Dorsolateral prefrontal cortex (tissue), 122 donors: ENCODE measurements at places on chromosomes 6 and 20. TPM values are rescaled to one million over a fixed set of nuclear protein-coding genes. Genes with fewer than 3 reads are reported as not detected.

DPPA5 gene
- total RNA-seq, result not detected

DNA sequence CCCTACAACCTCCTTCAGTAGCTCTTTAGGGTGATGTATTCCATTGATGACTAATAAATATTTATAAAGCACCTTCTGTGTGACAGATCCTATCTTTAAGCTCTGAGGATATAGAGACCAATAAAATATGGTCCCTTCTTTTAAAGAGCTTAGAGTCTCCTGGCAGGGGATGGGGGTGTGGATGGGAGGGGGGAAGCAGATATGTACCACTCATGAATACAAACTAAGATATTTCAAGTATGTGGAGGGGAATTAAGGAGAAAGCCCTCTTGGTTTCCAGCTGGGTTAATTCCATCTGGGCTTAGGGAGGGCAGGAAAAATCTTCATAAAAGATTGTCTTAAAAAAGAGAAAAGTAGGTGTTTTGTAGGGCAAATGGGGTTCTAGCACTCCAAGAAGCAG, 21.6 kb upstream of the FBXO9 start:
- no peak for DNase-seq

DNA sequence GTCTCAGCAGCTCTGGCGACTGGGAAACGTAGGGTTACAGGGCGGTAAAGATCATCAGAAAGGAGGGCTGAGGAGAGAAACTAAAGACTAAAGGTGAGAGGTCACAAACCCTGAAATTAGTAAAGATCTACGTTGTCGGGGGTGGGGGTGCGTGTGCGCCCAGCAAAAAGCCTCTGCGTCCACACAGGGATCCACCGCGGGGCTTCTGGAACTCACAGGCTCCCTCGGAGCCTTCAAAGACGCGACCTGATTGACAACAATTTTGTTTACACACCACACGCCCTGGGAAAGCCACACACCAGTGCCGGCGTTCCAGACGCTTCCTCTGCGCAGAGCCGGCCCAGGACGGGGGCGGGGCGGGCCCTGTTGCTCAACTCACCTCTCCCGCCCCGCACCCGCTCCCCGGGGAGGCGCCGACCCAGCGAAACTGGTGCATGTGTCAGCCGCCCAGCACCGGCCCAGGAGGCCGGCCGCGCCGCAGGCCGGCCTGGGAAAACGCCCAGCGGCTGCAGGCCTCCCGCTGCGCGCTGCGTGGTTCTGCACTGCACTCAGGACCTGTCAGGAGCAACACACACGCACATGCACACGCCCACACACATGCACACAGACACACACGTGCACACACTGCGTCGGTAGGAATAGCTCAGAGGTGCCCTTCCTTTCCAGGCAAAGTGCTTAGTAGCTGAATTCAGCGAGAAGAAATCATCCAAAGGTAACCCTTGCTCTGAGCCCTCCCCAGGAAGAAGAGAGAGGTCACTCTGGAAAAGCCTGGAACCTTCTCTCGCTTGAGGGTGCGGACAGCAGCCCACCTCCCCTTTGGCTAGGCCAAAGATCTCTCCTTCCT, 57.2 kb upstream of the ARID1B start:
- DNase-seq, result peak; percentile 34

GRCh38 chr20:62602550-62602949, 39.8 kb upstream of the SLCO4A1 start:
- DNase-seq, result no peak

CFB gene
- total RNA-seq, result 17.2 TPM

DNA sequence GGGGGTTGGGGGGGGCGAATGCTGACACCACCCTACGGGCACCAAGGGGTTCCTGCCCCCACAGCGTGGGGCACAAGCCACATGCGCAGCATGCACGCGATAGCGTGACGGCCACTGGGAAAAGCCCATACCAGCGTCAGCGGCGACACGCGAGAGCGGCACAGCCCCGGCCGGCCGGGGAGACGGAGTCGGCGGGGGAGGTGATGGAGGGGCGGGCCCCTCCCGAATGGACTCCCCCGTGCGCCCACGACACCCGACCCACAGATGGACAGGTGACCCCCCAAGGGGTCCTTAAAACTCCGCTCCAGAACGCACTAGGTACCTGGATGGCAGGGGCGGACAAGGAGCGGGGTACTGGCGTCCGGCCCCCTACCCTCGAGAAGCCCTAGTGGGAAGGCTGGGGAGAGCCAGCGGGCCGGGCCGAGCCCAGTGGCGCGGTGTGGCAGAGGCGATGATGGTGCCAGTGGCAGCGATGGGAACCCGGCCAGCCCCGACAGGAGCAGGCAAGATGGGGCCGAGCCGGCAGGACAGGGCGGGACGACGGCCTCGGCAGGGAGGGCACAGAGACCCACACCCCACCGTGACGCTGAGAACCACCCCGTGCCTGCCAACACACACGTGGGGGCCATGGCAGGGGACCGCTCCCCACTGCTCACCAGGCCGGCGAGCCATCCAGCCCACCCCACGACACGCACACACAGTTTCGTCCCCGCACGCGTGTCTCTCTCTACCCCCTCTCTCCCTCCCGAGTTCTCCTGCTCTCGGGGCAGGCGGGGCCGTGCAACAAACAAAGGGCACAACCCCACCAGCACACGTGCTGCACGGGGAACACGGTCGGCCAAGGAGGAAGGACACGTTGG, 1959.8 kb upstream of the DEFB115 start:
- no peak for DNase-seq
